ENCODE measurements at places on chromosomes 6 and 20.
A peak's percentile ranks its signal among the peaks of the same experiment; 100 is the strongest.

GRCh38 chr20:34709044-34709830, 5.1 kb downstream of the TP53INP2 start:
- peak; percentile 89 for DNase-seq

GRCh38 chr20:31693987-31694661, 28.5 kb downstream of the BCL2L1 start:
- no peak for DNase-seq

- DNase-seq = no peak
These were observed 13.2 kb upstream of the KIF25 start for GRCh38 chr6:167984144-167984719.

DNA sequence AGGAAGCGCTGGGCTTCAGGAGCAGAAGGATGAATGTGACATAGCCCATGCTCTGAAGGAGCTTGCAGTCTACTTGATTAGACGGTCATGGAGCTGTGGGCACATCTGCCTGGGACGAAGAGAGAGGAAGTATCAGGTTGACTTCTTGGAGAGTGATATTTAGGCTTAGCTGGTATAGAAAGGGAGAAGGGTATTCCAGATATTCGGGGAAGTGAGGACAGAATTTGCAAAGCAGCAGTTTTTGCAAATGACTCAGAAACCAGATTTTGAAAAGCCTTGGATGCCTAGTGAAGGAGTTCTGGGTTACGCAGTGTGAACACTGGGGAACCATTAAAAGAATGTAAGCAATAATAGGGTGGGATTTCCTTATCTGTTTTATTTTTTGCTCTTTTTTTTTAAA, 60.7 kb downstream of the EYA4 start:
- DNase-seq = no peak

DNA sequence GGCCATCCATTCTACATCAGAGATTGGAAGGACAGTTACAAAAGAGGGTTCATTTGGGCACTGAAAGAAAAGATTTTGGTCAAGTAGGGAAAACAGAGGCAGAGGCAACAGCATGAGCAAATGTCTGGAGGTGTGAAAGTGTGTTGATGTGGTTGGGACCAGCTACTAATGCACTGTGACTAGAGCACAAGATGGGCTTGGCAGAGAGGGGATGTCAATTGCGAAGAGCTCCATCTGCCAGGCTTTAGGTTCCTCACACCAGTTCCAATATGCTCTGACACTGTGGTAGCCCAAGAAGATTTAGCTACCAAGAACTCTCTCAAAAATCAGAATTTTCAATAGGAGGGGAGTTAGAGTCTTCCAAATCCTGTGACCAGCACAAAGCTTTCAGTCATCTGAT, 42.1 kb downstream of the TRAF3IP2 start:
- DNase-seq = no peak

DNA sequence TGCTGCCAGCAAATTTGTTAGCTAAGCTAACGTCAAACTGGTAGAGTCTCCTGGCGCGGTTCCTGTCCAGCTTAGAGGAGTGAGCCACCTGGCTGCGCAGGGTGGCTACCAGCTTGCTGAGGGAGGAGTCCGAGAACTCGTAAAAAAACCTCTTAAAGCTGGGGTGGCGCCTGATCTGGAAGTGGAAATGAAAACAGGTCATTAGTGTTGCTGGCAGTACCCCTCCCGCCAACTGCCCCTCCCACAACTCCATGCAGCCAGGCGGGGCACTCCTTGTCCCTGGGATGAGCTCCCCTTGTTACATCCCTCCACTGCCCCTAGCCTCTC, 17.3 kb downstream of the BNIP5 start:
- DNase-seq = no peak

- DNase-seq = peak; percentile 85
These were observed 2.9 kb downstream of the CHRNA4 start for GRCh38 chr20:63357921-63358905.

DNA sequence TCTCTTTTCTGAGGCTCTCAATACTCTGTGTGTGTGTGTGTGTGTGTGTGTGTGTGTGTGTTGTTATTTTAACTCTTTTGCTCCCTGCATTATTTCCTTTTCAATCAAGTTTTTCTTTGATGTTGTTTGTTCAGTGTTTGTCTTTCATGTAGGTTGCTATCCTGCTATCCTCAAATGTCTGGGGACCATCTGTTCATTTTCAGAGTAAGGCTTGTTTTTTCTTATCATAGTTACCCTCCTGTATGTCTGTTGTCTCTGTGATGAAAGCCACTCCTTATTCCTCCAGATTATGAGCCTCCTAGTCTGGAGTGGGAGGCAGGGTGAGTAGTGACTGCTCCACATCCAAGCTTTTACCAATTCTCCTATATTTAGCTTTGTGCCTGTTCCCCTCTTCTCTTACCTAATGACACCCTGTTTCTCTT, 9.2 kb downstream of the ENPP3 start:
- DNase-seq = no peak

GRCh38 chr20:1013566-1014340, 11.6 kb upstream of the RSPO4 start:
- no peak for DNase-seq

DNA sequence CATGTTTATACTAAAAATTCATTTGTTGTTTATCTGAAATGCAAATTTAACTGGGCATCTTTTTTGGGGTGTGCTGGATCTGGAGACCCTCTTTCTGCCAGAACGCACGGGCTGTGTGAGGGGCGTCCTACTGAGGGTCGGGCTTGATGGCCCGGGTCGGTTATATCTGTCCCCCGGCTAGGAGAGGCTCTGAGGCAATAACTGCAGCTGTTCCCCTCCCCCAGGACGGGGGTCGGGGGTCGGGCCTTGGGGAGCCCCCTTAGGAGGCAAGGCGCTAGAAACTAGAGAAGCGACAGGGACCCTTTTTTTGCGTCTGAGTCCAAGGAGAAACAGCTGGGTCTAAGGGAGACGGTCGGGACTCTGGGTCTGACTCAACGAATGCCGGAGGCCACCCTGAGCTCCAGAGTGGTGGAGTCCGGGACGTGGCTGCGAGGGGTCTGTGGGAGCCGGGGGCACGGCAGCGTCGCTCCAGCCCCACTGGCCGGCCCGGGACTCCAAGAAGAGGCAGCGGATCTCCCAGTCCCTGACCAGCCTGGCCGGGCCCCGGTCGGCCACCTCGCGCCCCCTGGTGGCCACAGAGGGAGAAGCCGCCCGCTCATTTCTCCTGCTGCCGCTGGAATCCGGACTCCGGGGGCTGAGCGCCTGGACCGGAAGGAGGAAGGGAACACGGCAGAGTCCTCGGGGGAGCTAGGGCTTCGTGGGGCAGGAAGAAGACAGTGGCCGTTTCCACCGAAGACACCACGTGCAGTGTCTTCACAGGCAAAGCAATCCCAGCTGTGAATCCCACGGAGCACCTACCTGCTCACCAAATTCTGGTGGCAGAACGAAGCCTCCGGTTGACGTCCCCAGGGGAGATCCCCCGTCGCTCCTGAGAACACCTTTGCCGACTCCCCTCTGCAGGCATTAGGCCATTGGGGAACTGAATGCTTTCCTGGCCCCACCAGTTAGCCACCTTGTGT, 24.0 kb upstream of the SCML4 start:
- DNase-seq = peak; percentile 84

Data from left ventricle myocardium inferior (tissue), 1 donor.